Motor neuron (in vitro differentiated cells): ENCODE measurements at places on chromosomes 1 and 21.

DNA sequence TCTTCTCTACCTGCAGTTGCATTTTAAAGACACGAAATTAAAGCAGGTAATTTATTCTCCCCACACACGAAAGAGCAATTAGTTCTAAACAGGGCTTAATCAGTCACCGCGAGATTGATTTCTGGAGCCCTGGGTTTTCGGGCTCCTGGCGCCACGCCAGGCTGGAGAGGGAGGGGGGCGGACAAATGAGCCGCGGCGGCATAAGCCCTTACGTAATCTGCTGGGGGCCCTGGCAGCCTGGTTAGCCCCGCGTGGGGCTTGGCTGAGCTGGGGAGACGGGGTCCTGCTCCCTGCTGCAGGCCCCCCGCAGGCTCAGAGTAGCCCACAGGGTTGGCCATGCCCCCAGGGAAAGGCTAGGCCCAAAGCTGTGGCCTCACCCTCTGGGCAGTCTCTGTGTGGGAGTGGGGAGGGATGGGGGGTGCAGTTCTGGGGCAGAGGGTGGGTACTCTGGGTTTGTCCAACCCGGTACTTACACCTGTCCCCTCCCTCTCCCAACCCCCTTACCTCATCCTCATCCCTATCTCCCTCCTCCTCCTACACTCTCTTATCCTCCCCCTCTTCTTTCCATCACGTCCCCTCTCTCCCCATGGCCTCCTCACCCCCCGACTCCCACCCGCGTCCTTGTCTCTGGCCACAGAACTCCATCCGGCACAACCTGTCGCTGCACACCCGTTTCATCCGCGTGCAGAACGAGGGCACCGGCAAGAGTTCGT lies 19.9 kb downstream of the FOXO6 start:
- peak; percentile 60 for ATAC-seq

- ATAC-seq = no peak
Observed at GRCh38 chr1:168375566-168376300, 95.1 kb downstream of the TBX19 start.

DNA sequence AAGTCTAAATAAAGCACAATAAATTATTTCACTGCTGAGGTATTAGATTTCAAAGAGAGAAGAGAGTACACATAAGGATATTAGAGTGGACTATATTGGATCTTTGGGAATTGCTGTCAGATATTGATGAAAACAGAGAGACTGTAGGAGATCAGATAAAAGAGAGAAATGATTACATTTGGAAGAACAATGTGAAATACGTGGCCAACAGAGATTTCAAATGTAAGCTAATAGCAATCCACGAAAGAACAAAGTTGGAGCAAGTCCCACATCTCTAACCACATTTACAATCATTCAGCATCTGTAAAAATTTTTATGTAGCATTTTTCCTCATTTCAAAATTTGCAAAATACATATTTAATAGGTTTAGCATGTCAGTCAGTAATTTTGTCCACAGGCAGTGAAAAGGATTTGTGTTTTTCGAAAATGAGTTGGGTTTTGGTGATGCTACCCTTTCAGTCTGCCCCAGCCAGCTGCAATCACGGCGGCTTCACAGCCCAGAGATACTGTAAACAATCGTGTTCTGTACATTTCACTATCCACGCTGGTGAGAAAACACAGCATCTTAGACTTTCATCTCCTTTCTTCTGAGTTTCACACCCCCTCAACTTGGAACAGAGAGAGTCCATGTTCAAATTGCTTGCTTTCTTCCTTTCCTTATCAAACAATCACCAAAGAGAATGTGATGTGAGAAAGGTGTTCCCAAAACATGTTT lies 209.1 kb upstream of the LYPLAL1 start:
- ATAC-seq = no peak

DNA sequence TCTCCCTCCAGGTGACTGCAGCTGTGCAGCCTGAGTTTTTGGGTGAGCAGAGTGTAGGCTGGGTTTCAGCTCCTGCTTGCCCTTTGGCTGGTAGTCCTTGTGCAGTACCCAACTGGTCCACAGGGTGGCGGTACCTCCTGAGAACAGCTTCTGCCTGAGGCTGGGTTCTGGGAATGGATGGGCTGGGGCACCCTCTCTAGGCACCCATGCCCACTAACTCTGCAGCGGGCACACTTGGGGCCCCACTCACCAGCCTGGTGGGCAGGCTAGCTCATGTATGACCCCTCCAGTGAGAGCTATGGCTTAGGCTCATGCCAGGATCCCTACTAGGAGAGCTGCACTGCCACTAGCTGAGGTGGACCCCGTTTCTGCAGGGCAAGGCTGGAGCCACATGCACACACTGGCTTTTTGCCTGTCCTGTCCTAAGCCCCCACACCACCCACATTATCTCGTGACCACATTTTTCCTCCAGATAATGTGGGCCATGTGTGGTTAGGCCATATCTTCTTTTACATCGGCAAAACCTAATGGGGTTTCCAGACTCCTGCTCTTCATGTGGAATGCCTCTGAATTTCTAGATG lies 15.5 kb upstream of the GSTM4 start:
- peak; percentile 67 for ATAC-seq

DNA sequence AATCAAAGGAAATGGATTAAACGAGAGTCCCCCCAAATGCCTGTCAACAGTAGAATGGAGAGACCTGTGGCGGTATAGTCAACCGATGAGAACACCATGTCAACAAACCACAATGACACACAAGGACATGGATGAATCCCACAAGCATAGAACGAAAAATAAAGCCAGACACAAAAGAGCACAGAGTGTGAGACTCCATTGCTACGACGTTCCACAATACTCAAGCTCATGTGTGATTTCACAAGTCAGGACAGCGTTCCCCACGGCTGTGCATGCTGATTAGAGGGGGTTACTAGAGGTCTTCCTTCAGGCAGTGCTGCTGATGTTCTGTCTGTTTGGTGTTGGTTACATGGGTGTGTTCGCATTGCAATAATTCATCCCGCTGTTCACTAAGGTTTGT lies 5.8 kb upstream of the PLA2G2D start:
- peak; percentile 51 for ATAC-seq

GRCh38 chr1:115130786-115131185 lies 41.5 kb upstream of the TSPAN2 start:
- ATAC-seq = no peak

- no peak for ATAC-seq
Observed at GRCh38 chr1:238340989-238341388, 450.3 kb upstream of the ZP4 start.

DNA sequence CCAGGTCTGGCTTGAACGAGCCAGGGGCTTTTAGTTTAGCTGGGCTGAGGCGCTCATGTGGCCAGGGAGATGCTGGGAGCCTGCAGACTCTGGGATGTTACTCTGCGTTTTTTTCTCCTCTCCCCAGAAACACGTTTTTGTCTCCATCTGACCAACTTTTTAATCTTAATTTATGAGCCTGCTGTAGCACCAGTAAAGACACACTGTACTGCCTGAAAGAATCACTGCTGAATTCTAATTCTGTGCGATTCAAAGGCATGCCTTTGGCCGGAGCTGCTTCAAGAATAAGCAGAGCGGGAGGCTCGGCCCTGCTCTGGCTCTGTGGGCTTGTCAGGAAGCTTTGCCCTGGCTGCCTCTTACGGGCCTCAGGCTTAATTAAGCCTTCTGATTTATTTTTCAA lies 129.5 kb downstream of the CAMTA1 start:
- peak; percentile 92 for ATAC-seq

DNA sequence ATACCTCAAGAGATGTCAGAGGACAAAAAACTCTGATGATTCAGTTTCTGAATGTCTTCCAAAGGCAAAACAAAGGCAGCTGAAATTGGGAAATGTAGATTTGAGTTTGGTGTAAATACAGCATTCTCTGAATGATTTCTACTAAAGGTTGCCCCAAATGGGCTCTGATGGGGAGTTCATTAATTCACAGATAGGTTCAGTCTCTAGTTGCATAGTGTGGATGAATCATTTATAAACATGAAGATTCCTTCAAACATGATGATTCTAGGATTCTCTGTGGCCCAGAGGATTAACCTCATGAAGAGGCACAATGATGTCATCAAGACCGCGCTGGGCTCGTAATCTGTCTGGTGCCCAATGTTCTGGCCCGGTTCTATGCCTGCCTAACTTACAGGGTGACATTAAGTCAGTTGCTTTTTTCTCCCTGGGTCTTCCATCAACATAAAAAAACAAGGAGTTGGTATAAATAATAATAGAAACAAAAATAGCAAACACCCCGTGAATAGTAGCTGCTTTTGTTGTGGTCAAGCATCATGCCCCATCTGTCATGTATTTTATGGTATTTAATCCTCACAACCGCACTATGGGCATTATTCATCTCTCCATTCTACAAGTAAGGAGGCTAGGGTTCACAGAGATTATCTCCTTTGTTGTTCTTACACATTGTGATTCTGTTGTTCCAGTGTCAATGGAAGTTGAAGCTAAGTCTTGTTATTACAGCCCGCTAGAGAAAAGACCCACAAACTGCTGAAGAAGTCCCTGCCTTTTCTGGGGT lies 509.6 kb upstream of the USP24 start:
- ATAC-seq = no peak

DNA sequence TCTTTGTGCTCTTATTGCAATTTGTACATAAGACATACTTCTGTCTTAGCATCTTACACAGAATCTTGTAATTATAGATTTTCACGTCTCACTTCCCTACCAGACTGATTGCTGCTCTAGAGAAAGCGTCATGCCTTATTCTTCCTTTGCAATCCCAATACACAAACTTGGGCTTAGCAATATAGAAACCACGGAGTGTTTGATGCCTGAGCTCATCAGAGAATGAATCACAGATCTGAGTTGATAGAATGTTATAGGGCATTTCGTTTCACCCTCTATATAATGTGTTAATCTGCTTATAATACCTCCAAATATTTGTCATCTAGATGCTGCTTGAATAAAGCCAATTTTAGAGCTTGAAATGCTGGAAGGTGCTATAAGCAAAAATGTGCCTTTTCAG lies 6.6 kb downstream of the FMO1 start:
- ATAC-seq = no peak

DNA sequence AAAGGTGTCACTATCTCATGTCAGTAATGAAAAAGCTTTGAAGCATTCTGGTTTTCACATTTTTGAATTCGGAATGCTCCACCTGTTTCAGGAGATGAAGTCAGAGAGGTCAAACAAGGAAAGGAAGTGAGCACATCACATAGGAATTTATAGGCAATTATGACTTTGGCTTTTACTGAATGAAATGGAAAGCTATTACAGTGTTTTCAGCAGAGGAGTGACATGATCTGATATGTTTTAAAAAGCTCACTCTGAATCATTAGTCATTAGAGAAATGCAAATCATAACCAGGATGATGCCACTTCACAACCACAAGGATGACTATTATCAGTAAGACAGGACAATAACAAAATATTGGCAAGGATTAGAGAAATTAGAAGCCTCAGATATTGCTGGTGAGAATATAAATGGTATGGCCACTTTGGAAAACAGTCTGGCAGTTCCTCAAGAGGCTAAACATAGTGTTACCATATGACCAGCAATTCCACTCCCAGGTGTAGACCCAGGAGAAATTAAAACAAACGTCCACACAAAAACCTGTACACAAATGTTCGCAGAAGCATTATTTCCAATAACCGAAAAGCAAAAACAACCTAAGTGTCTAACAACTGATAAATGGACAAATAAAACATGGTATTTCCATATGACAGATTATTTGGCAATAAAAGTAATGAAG lies 7.5 kb downstream of the TAF1A start:
- peak; percentile 73 for ATAC-seq
